ENCODE measurements at places on chromosomes 5 and 9. TPM values are rescaled to one million over a fixed set of nuclear protein-coding genes. Genes with fewer than 3 reads are reported as not detected.

The ZNG1E gene
- polyA plus RNA-seq = 81.0 TPM

The ADAMTS16 gene
- polyA plus RNA-seq = 0.71 TPM

The LECT2 gene
- not detected for polyA plus RNA-seq

The SPAAR gene
- not detected for polyA plus RNA-seq

The FRMD3 gene
- 3.3 TPM for polyA plus RNA-seq

The GRXCR2 gene
- polyA plus RNA-seq = not detected

The EIF4E1B gene
- polyA plus RNA-seq = not detected

The HMCN2 gene
- polyA plus RNA-seq = not detected

The MTAP gene
- 35.6 TPM for polyA plus RNA-seq

The MYOZ3 gene
- 0.09 TPM for polyA plus RNA-seq

The ORM2 gene
- polyA plus RNA-seq = not detected

The CDKN2B-AS1 gene
- not detected for polyA plus RNA-seq

The SOHLH1 gene
- not detected for polyA plus RNA-seq

The GABRA1 gene
- polyA plus RNA-seq = not detected

The DAPK1 gene
- 46.1 TPM for polyA plus RNA-seq

The TGFBI gene
- 1,765 TPM for polyA plus RNA-seq

The NSD1 gene
- 16.3 TPM for polyA plus RNA-seq

The CCL19 gene
- polyA plus RNA-seq = not detected

The INPP5E gene
- 11.2 TPM for polyA plus RNA-seq

The DUSP1 gene
- 207 TPM for polyA plus RNA-seq

The SPATA31E1 gene
- polyA plus RNA-seq = not detected

The FGF10 gene
- not detected for polyA plus RNA-seq

The ZFP62 gene
- polyA plus RNA-seq = 11.8 TPM

The LCN15 gene
- 0.07 TPM for polyA plus RNA-seq

The NUP214 gene
- 21.2 TPM for polyA plus RNA-seq

The PROB1 gene
- 0.67 TPM for polyA plus RNA-seq

The GARIN3 gene
- polyA plus RNA-seq = not detected

The SLC9A3 gene
- polyA plus RNA-seq = 1.3 TPM

The TESK1 gene
- 33.0 TPM for polyA plus RNA-seq

The RBM27 gene
- 12.9 TPM for polyA plus RNA-seq

The BSPRY gene
- not detected for polyA plus RNA-seq

The WNT8A gene
- not detected for polyA plus RNA-seq

The LCN9 gene
- polyA plus RNA-seq = not detected

The ANKRD18B gene
- 4.2 TPM for polyA plus RNA-seq

The PITX1 gene
- polyA plus RNA-seq = 16.7 TPM

The STOM gene
- polyA plus RNA-seq = 83.3 TPM

The CAMK2A gene
- 0.67 TPM for polyA plus RNA-seq

The NSG2 gene
- polyA plus RNA-seq = 0.04 TPM

The IL3 gene
- polyA plus RNA-seq = not detected

The CCL27 gene
- 0.16 TPM for polyA plus RNA-seq

The TYRP1 gene
- not detected for polyA plus RNA-seq

The FOXD4L6 gene
- polyA plus RNA-seq = not detected

The PRXL2C gene
- 7.9 TPM for polyA plus RNA-seq

The SPAG8 gene
- 0.71 TPM for polyA plus RNA-seq

The TCF7 gene
- polyA plus RNA-seq = 10.2 TPM

The CDH18 gene
- polyA plus RNA-seq = not detected

The ABL1 gene
- polyA plus RNA-seq = 32.6 TPM
